ENCODE measurements at places on chromosomes 11 and 22.

GRCh38 chr11:69239641-69240040 lies 54.3 kb upstream of the MYEOV start:
- DNase-seq = no peak

DNA sequence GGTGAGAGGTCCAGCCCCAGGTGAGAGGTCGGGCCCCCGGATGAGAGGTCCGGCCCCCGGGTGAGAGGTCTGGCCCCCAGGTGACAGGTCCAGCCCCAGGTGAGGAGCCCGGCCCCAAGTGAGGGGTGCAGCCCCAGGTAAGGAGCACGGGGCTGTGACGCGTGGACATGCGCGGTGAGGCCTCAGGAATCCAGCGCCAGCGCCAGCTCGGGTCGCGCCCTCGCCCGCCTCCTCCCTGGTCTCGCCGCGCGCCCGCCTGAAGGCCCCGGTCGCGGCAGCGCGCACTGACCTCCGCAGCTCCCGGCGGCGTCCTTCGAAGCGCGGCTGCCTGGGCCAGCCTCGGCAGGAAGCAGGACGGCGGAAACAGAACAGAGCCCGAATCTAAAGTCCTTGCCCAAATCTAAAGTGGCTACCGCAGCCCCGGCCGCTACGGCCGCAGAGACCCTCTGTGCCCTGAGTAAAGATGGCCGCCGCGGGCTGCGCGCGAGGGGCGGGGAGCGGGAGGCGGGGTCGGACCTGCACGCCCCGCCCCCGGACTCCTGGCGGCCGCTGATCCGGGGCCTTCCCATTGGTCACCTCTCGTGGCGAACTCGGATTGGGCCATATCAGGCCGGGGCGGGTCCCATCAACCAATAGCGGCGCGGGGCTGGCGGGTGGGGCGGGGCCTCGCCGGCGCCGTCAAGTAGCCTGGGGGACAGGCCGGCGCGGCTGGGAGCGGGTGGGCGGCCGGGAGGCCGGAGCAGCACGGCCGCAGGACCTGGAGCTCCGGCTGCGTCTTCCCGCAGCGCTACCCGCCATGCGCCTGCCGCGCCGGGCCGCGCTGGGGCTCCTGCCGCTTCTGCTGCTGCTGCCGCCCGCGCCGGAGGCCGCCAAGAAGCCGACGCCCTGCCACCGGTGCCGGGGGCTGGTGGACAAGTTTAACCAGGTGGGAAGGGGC lies at the start of the genes ALG12 and CRELD2:
Gene ALG12 (minus strand): TSS at position 465 of the 937 bp plus-strand sequence. CDS start 4,673 bp downstream, outside the sequence.
Gene CRELD2 (plus strand): TSS at position 661 of the 937 bp plus-strand sequence. CDS start 136 bp downstream, at position 797.
- DNase-seq = peak; percentile 98

GRCh38 chr22:47354668-47355387 lies 592.4 kb downstream of the TBC1D22A start:
- DNase-seq = no peak

DNA sequence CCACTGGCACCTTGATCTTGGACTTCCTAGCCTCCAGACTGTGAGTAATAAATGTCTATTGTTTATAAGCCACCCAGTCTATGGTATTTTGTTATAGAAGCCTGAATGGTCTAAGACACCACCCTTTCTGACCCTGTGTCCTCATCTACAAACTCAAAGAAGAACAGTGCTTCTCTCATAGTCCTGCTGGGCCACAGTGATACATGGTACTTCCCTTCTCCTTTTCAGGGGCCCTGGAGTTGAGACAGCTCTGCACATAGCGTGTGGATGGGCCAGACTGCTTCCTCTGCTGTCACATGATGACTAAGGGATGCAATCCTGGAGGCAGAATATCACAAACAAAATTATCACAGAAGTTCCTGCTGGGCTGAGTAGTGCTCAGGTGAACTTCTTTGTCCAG lies 5.0 kb downstream of the KCNJ11 start:
- peak; percentile 87 for DNase-seq

DNA sequence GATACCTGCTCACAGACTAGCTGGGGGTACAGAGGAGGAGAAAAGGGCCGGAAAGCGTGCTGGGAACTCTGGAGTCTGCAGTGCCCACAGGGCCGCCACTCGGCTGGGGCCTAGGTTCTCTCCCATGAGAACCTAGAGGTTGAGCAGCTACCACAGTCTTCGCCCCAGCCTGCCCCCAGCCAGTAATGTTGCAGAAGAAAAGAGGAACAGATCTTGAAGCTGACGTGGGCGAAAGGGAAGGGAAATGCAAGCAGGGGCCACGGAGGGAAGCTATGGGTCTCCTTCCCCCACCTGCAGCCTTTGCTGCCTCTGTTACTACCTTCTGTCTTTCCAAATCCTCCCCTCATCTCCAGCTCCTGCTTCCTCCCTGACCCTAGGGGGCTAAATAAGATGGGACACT lies 28.8 kb upstream of the P2RY2 start:
- DNase-seq = peak; percentile 73

GRCh38 chr22:39255449-39256185 lies 10.8 kb upstream of the PDGFB start:
- no peak for DNase-seq

DNA sequence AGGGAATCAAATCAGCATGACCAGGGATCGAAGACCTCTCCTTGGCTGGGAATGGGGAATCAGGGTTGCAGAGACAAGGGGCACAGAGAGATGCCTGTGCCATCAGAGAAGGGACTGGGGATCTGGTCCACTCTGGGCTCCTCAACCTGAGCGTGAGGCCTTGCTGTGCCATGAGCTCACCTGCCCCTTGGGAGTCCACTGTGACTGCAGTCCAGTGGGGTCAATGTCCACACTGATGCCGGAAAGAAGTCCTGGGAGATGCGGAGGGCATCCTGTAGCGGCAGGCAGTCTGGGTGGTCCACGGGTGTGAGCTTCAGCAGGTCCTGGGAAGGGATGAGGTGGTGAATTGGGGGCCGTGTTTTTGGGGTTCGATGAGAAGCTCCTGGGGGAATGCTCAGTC lies 7.3 kb upstream of the RGL4 start:
- DNase-seq = no peak

DNA sequence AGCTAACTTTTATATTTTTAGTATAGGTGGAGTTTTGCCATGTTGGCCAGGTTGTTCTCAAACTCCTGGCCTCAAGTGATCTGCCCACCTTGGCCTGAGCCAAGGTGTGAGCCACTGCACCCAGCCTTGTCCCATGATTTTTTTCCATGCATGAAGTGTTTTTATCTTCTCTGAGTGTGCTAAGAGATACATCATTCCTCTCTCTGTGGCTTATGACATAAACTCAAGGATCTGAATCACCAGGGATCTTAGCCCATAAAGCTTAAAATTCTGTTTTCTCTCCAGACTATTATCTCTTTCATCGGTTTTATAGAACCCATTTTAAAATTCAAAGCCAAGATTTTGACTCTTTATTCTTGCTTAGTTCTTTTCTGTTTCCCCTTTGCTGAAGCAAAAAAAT lies 48.4 kb upstream of the C11orf58 start:
- no peak for DNase-seq

Data from inflammatory macrophage treated with lipopolysaccharide for 1 hour (primary cell).